Adipocyte (in vitro differentiated cells): ENCODE measurements at places on chromosomes 16 and 17.
A peak's percentile ranks its signal among the peaks of the same experiment; 100 is the strongest.

- no peak for DNase-seq
Measured at GRCh38 chr16:12142157-12142556, 165.6 kb downstream of the SNX29 start.

DNA sequence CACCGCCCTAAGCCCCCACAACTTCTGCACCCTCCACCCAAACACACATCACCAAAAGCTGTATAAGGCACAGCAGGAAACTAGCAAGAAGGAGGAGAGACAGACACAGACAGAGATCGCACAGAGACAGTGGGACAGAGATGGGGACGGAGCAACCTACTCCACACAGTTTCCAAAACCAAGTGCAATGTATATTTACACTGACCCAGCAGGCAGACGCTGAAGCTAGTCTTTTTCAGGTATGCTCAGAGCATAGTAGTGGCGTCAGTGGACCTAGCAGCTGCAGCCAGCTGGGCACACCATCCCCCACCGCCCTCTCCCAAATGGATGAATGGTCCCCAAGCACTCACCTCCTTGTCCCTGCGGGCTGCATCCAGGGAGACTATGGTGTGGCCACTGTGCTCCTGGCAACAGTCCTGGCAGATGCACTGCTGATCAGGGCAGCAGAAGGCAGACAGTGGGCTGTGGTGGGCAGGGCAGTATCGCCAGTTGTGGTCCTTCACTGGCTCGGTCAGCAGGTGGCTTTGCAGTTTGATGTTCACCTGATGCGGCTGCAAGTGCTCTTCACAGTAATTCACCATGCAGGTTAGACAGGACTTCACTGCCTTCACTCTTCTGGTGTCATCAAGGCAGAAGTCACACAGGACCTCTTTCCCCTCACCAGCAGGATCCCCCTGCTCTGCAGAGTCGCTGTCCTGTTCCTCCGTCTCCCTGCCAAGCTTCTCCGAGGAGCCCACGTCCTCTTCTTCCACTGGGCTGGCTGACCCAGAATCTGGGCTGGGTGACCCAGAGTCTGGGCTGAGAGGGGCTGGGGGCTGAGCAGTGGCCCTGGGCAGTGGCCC is 31.5 kb upstream of the FBXW10B start:
- peak; percentile 25 for DNase-seq

- no peak for DNase-seq
Measured at GRCh38 chr17:33227911-33228310, 65.2 kb downstream of the ASIC2 start.

DNA sequence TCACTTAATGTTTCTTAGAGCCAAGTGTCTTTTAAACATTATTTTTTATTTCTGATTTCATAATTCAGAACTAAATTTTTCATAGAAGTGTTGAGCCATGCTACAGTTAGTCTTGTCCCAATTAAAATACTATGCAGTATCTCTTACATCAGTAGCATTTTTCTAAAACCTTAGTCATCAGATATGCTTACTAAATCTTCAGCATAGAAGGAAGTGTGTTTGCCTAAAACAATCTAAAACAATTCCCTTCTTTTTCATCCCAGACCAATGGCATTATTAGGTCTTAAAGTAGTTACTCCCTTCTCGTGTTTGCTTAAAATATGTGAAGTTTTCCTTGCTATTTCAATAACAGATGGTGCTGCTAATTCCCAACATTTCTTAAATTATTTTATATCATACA is 13.6 kb upstream of the BCAS3 start:
- DNase-seq: peak; percentile 64

DNA sequence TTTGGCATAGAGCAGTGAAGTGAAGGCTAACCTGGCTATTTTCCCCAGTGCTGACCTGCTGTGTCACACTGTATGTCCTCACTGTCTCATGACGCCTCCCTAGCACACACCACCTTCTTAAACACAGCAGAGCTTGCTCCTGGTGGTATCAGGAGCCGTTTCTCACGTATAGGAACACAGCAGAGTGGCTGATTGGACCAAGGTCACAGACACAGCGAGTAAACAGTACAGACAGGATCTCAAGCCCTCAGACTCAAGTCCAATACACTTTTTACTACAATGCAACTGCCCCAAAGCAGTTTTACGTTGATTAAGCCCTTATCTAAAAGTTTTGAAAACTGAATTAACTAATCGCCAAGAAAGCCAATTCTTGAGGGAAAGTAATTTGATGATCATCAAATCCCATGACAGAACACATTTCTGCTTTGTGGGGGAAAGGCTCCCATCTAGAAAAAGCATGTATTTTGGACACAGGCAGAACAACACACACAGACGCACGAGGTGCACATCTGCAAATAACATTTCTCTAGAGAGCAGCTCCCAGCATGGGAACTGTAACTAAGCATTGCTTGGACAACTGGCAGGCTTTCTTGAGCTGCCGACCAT is 15.2 kb downstream of the ARHGAP17 start:
- DNase-seq: peak; percentile 24

- DNase-seq: no peak
Measured at GRCh38 chr17:37502009-37502936, 12.6 kb downstream of the DUSP14 start.

- peak; percentile 93 for DNase-seq
Measured at GRCh38 chr17:81552244-81553017, at the start of gene FAAP100. Gene FAAP100, minus strand, starts transcription at chr17:81552353. Its CDS starts 23 bp downstream, at chr17:81552330.

DNA sequence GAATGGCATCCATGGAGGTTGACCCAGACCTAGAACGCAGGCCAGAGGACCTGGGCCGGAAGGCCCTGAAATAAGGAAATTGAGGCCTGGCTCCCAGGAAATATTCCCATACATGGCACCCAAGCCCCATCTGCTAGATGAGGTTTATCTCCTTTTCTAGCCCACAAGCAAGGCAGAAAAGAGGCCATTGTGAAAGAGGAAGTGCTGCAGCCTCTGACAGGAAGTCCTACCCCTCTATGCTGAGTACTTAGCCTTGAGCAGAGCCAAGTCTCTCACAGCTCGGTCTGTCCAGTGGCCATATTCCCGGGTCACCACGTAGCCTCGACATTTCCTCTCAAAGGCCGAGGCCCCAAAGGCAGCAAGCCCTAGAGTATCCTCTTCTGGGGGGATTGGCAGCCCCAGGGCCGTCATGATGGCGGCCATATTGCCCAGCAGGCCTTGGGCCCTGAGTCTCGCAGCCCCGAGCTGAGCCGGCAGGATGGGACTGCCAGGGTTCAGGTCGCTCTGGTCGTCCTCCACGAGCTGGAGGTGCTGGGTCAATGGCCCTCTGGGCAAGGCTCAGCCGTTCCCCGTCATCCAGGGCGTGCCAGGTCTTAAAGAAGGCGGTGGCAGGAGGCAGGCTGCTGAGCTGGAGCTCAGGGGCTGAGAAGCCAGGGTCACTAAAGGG is 7.8 kb downstream of the CTF1 start:
- no peak for DNase-seq

DNA sequence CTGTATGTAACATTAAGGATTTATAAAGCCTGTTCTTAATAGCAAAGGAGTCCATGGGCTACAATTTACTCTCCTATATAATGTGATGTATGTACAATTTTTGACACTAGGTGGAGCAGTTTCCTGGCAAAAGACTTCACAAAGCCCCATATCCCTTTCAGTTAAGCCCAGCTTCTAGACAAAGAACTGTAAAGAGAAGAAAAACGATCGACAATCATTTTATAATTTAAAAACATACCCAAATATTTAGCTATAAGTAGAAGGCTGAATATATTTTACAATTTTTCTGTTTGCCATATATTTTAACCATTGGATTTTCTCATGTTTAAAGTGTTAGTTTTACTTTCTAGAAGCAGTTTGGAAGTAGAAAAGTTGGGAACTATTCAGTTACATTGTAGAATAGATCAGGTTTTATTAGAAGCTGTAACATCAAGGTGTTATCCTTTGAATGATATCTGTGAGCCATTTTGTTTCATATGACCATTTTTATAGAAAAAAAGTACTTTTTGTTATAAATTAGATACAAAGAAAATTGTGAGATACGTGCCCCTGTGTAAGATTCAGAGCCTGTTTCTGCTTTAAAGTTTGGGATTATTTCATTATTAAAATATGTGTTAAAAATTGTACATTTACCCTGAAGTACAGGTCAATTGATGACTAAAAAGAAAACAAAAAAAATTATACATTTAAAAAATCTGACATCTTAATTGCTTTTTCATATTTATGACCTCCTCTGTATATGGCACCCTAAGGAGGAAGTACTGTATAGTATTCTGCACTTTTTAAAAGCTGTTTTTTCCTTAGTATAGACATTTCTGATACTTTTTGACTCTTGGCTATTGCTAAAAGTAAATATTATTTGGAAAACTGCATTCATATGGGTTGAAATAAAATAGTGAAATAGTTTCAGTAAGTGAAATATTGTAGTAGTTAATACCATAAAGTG is 46.3 kb downstream of the VMP1 start:
- peak; percentile 96 for DNase-seq

- no peak for DNase-seq
Measured at GRCh38 chr17:79984877-79985276, 50.8 kb downstream of the TBC1D16 start.

GRCh38 chr16:82181461-82182185 is 11.6 kb upstream of the MPHOSPH6 start:
- DNase-seq: no peak

GRCh38 chr16:5549802-5550201 is 452.2 kb upstream of the EEF2KMT start:
- DNase-seq: no peak

DNA sequence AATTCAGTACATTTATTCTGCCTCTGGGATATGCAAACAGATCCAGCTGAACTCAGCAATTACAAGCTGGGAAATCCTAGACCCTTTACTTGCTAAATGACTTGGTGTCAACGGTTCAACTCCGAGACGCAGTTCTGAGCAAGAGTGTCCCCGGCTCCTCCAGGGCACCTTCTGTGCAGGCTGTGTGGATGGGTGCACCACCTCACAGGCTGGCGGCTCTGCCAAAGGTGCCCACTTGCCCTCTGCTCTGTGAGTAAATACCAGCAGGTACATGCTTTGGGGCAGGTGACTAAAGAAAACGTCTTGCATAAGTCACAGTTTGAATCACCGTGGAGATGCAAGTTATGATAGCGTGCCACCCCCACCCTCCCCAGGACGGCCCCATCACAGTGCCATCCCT is 23.3 kb downstream of the MAP1LC3B start:
- no peak for DNase-seq

GRCh38 chr16:85616607-85617321 is 3.6 kb downstream of the GSE1 start:
- DNase-seq: no peak

GRCh38 chr16:81558444-81559175 is 114.0 kb downstream of the CMIP start:
- DNase-seq: no peak

DNA sequence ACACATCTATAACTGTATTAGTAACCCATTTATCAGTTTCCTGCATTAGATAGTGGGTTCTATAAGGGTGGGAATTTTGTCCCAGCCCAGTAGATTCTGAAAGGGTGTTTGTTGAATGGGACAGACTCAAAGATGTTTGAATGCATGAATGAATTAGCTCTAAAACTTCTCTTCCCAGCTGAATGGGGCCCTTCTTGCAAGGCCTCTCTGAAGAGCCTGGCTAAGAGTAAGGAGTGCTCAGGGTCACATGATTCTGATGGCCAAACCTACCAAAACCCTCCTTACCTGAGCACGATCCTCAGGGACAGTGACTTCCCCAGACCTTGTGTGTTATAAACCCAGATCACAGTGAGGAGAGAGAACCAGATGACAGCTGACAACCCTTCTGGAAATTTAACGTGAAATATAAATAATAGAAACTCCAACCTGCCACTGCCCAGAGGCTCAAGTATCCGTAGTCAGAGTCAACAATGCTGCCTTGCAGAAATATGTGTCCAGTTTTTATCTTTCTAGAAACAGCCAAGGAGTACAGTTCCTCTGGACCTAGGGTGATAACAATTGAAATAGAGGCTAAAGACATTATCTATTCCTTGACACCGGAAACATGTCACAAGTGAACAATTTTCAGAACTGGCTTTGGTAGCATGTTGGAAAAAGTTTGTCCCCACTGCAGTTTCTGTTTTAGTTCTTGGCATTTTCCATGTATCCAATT is 268.9 kb upstream of the MAF start:
- no peak for DNase-seq

GRCh38 chr17:41382394-41382793 is 288 bp upstream of the KRT34 start:
- peak; percentile 70 for DNase-seq

DNA sequence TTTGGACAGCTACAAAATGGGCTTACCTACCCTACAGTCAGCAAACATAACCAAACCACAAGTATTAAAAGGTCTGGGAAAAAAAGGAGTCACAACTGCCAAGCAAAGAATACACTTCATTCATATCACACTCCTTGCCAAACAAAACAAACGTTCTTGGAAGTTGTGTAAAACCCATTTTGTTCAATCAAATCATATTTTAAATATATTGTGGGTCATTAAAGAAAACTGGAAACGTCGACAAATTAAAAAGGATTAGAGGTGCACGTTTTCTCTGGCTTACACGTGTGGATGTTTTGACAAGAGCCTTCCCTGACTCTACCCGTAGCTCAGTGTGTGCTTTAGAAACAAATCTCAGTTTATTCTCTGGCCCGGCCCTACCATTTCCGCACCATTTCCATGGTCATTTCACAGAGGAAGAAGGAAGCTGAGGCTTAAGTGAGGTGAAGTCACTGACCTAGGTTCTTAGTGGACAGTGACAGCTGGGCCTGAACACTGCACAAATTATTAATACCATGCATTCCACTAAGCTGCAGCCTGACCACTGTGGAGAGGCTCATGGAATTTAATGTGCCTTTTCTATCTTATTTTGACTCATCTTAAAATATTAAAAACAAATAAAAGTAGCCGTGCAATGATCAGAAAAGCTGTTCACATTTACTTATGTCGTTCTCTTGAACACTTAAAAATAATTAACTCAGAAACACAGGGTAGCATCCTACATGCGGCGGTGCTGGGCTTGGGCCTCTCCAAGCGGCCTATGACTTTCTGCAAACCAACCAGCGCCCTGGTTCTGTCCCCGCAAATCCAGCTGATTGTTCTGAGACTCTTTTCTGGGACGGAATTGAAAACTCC is 968 bp downstream of the CEP112 start:
- DNase-seq: peak; percentile 64

DNA sequence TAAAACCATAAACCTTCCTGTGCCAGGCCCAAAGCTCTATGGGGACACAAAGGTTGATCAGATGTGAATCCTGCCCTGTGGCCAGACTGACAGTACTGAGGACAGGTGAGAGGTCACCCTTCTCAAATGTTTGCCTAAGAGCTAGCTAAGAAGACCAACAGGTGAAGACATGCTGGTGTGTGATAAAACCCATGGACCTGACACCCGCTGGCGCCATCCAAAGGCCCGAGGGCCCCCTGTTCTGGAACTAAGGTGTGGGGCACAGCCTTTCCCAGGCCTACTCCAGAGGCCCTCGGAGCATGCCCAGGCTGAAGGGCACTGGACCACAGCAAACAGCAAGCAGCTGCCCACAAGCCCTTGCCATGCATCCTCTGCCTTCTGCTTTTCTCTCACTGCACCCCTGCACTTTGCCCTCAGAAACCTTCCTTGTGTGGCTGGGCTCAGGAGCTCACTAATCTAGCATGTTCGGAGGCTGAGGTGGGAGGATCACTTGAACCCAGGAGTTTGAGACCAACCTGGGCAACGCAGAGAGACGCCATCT is 5.2 kb upstream of the CDK3 start:
- no peak for DNase-seq

- DNase-seq: no peak
Measured at GRCh38 chr16:67431775-67432505, 1.0 kb downstream of the HSD11B2 start.

- DNase-seq: peak; percentile 87
Measured at GRCh38 chr16:72501739-72502593, 330.0 kb upstream of the PMFBP1 start.

- DNase-seq: peak; percentile 54
Measured at GRCh38 chr17:36149296-36149820, 27.1 kb downstream of the TBC1D3B start.

GRCh38 chr16:21283521-21284289 is 5.6 kb upstream of the CRYM start:
- peak; percentile 77 for DNase-seq
